ENCODE measurements at places on chromosomes 13 and 19. TPM values are rescaled to one million over a fixed set of nuclear protein-coding genes. Genes with fewer than 3 reads are reported as not detected.

The ZNF878 gene
- 0.20 TPM for total RNA-seq

The WTIP gene
- 8.3 TPM for total RNA-seq

The ATP8B3 gene
- total RNA-seq = 0.51 TPM

The ZNF83 gene
- 24.4 TPM for total RNA-seq

Data from right atrium auricular region (tissue), 2 donors.